Stimulated activated CD4-positive, alpha-beta T cell treated with anti-CD3 and anti-CD28 coated beads, Interleukin-1b, Interleukin-23, amount 100 ng/mL, for 4 hours (primary cell): ENCODE measurements at places on chromosomes 4 and X.

- DNase-seq, result no peak
Observed at GRCh38 chrX:18707426-18708049, at the start of gene PPEF1. PPEF1 (plus strand) TSS chrX:18707645; CDS start chrX:18707781, 136 bp downstream.

DNA sequence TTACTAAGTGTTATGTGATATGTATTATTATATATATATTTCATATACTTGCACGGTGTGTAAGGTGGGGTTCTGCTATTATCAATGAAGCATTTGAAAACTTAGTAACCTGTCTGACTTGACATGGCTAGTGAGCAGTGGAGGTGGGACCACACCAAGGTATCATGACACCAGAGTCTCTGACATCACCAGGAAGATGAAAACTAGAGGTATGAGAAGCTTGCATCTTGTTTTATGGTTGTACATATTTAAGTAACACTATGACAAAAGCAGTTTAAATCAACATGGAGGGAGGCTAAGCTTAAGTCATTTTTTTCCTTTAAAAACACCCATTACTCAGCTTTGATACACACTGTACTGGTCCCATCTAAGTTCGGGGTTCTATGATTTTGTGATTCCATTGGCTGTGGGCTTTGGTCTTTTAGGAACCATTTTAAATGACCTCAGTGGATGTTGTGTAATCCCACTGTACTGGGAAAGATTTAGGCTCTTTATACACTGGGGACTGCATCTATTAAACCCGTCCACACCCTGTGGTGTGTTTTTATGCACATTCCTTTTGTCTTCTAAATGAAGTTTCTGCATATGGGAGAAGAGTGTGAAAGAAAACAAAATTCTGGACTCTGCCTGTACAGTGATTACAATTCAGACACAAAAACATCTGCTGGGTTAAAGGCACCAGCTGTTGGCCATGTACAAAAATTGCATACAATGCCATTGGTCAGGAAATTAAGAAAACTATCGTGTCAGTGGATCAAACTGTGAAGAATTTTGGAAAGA is 570.6 kb downstream of the SPRY1 start:
- no peak for DNase-seq

GRCh38 chrX:37757082-37757481 is 22.8 kb upstream of the CYBB start:
- no peak for DNase-seq

- no peak for DNase-seq
Observed at GRCh38 chr4:40225497-40225896, 28.7 kb downstream of the RHOH start.

DNA sequence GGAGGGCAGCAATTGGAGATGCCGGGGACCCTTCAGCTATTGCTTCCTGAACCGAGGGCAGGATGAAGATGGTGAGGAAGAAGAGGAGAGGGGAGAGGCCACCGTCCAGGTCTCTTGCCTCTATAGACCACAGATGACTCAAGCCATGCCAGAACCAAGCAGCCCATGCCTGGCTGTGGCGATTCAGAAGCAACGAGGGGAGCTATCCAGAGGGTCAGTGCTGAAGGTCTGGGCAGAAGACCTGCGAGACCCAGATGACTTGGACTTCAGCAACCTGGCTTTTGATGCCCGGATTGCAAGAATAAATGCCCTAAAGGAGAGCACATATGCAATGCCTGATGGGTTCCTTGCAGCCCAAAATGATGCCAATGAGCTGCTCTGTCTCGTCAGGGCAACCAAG is 70.2 kb upstream of the PRPS2 start:
- DNase-seq, result no peak

DNA sequence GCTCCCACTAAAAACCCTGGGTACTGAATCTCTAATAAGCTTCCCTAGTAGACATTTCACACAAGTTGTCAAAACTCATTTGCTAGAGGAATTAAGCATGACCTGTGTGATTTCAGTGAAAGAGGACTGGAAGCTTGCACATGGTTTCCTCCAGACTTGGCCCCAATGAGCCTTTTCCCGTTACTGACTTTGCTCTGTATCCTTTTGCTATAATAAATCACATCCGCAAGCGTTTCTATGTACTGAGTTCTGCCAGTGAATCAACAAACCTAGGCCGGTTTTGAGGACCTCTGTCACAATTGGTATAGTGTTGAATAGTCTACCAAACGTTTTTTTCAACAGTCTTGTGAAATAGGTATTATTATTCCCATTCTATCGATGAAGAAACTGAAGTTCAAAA is 8.2 kb downstream of the ATP11C start:
- DNase-seq, result no peak

DNA sequence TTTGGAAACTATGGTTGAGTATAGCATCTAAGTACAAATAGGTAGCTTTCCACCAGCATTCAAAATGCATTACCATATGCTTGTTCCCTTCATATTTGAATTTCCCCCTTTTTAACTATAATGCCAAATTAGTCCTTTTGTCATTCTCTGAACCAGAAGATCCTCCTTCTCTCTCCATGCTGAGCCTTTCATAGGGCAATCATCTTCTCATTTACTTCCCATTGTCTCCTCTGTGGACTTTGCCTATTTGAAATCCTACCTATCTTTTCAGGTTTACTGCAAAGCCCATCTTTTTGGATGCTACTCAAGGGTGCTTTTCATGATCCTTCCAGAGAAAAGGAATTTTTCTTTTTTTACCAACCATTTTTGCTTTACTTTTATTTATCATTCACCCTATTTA is 54.7 kb downstream of the DKK2 start:
- DNase-seq, result no peak

- peak; percentile 27 for DNase-seq
Observed at GRCh38 chrX:119647552-119648420, 41.6 kb upstream of the NKRF start.

GRCh38 chr4:19329631-19330030 is 922.1 kb upstream of the SLIT2 start:
- DNase-seq, result no peak

DNA sequence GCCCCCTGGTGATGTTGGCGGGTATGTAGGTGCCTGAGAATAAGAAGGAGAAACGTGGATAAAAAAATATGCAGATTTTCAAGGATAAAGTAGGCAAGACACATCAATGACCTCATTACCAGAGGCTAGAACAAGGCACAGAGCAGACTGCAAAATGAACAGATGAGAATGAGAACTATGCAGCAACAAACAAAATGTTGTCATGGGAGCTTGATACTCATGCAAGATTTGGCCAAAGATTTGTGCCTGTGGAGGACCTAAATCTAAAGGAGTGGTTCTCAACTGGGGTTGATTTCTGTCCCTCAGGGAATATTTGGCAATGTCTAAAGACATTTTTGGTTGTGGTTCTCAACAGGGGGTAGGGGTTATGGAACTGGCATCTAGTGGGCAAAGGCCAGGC is 177.3 kb downstream of the FRMPD4 start:
- no peak for DNase-seq

DNA sequence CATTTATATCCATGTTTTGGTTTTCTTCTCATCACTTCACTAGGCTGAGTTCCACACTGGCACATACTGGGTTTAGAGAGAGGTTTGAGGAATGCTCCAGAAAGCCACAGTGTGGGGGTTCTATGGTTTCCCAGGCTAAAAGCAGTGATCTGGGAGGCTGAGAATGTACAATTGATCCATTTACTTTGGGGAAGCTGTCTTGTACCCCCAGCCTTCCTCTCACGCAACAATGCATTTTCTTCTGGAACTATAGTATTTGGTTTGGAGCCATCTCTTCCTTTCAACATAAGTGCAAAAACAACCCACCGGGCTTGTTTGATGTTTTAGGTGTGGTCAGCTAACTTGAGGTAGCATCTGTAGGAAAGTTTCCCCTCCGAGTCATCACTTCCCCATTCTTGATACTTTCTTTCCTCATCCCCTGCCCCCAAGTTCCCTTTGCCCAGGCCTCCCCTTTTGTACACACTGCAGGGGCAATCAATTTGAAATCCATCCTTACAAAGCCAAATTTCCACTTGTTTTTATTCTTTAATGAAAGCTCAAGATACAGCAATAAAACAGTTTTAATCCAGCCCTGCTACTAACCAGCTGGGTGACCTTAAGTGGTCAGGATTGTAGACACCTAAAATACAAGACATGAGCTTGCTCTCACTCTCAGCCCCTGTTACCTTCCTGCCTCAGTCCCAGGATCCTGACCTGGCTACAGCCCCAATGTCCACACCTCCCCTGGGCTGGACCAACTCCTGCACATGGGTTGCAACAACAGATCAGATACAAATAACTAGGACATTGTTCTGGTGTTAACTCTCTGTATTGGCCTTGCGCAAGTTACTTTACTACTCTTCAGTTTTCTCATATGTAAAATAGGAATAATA is 109.2 kb downstream of the FHDC1 start:
- no peak for DNase-seq

GRCh38 chr4:67933038-67933437 is 30.3 kb downstream of the TMPRSS11A start:
- no peak for DNase-seq
